ENCODE measurements at places on chromosomes 1 and 21.
A peak's percentile ranks its signal among the peaks of the same experiment; 100 is the strongest.

GRCh38 chr1:241782396-241782795 lies 65.6 kb upstream of the EXO1 start:
- DNase-seq, result no peak

DNA sequence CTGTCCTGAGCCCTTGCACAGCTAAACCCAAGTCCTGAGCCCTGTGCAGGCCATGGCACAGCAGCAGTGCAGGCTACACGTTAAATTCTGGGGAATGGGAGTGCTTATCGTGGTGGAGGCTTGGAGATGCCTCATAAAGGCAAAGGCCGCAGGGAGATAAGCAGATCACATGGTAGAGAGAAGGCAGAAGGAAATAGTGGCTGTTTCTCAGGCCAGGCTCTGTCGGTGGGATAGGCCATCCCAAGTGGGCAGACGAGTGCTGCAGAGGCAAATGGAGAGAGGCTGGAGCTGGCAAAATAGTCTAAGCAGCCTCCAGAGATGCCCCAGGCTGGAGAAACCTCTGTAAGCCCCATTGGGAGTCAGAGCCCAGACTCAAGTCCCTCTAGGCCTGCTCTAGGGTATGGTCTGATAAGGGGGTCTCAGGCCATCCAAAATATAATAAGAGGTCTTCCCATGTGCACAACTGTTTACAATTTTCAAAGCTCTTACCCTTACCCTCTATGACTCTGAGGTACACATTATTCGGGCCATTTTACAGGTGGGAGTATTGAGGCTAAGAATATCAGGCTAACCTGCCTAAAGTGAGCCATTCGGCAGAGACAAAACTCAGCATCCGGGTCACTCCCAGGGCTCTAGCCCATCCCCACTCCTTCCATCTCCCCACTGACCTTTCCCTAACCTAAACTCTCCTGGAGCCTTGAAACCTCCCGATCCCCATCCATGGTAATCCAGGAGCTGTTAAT lies 79.6 kb downstream of the NKAIN1 start:
- DNase-seq, result no peak

DNA sequence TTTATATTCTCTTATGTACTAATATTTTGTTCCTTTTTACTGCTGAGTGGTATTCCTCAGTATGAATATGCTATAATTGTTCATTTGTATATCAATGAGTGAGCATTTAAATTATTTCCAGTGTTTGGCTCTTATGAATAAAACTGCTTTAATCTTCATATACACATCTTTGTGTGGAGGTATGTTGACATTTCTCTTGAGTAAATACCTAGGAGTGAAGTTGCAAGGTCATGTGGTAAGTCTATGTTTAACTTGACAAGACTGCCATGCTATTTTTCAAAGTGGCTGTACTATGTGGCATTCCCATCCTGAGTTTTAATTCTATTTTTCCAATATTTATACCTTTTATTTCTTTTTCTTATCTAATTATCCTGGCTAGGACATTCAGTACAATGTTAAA lies 124.2 kb downstream of the ADSS2 start:
- DNase-seq, result no peak

GRCh38 chr1:236509647-236510401 lies 14.0 kb upstream of the LGALS8 start:
- no peak for DNase-seq

DNA sequence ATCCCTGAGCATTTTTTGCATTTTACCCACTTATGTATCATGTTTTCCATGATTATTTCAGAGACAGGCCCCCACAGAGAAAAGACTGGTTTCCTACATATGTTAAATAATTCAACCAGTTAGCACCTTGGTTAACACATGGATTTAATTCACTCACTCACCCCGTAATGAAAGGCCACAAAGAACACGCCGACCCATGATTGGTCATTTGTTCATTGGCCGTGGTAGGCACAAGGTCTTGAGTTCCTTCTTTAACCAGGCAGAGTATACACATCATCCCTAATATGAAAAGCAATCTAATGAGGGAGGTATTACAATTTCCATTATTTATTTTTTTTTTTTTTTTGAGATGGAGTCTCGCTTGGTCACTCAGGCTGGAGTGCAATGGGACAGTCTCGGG lies 50.6 kb downstream of the RPS6KA1 start:
- no peak for DNase-seq

GRCh38 chr1:151934048-151934493 lies 24.8 kb upstream of the THEM4 start:
- peak; percentile 67 for DNase-seq

DNA sequence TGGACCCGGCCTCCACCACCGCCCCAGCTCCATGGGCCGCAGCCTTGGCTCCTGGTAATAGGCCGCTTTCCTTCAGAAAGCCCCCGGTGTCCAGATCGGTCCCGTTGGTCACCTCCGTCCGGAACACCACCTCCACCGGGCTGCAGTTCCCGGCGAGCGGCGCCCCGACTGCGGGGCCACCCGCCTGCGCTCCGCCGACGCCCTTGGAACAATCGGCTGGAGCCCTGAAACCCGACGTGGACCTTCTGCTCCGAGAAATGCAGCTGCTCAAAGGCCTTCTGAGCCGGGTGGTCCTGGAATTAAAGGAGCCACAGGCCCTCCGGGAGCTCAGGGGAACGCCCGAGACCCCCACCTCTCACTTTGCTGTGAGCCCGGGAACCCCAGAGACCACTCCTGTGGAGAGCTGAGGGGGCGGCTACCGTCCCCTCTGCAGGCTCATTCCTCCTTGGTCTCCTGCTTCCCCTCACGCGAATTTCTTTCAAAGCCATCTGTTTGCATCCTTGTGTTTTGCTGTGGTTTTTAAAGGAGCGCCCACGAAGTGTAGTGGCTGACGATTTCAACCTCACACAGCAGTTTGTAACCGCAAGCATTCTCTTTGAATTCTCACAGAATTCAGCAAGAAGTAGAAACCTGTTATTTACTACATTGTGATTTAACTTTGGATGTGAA lies 6.0 kb downstream of the FCRLB start:
- DNase-seq, result peak; percentile 16

GRCh38 chr1:150474869-150475268 lies 12.3 kb upstream of the TARS2 start:
- no peak for DNase-seq

DNA sequence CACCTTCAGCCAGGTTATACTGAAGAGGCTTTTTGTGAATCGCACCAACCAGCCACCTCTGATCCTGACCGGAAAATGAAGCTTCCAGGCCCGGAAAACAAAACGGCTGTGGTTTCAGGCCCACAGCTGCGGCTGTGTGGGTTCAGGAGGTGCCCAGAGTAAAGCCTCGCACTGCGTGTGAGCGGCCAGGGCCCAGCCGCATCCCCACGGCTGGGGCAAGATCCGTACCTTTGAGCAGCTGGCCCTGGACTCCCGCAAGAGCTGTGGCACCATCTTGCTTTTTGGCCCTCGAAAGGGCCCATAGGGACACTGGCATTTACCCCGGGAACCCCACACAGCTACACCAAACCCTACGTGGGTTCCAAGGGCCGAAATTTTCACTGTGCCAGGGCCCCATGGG lies 63.0 kb downstream of the GLUL start:
- no peak for DNase-seq

DNA sequence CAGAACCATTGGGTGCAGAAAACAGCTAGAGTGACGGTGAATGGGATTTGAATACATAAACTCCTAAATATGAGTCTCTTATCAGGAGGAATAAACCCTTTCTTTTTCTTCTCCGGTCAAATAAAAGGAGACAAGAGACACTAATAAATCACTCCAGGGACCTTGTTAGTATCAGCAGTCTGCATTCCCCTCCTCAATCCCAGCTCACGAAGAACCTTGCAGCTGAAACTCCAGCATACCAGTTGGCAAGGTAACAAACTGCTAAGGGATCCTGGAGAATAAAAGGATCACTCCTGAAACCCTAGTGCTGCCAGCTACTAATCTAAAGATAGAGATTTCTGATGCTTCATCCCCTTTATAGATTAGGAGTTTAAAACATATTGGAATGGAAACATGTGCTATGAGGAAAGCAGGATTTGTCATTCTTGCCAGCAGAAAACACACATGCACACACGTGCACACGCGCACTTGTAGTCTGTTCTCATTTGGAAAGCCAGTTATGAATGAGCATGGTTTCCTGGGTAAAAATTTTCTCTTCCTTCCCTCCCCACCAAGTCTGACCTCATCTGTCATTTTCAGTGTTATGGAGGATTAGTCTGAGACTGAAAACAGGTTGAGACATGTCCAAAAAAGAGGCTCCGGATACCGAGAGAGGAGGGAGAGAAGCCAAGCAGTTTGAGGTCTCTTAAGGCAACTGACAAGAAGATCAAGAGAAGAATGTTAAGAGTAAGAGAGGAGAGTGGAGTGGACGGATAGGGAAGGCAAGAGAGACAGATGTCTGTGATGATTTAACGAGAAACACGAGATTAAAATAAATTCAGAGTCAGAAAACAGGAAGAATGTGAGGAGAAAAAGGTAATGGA lies 10.9 kb downstream of the IER5 start:
- DNase-seq, result no peak

DNA sequence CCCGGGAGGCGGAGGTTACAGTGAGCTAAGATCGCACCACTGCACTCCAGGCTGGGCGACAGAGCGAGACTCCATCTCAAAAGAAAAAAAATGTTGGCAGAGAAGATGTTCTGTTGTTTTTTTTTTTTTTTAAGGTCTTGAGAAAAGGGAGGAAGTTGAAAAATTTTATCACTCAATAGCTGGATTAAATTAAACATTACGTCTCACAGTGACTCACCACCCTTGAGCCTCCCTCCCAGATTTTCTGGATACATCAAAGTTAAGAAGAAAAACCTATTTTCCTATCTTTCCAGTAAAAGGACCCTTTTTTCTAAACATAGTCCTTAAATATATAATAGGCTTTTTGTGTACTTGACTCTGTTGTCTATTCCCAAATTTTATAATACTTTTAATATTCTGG lies 35.5 kb downstream of the IFNAR1 start:
- DNase-seq, result no peak

DNA sequence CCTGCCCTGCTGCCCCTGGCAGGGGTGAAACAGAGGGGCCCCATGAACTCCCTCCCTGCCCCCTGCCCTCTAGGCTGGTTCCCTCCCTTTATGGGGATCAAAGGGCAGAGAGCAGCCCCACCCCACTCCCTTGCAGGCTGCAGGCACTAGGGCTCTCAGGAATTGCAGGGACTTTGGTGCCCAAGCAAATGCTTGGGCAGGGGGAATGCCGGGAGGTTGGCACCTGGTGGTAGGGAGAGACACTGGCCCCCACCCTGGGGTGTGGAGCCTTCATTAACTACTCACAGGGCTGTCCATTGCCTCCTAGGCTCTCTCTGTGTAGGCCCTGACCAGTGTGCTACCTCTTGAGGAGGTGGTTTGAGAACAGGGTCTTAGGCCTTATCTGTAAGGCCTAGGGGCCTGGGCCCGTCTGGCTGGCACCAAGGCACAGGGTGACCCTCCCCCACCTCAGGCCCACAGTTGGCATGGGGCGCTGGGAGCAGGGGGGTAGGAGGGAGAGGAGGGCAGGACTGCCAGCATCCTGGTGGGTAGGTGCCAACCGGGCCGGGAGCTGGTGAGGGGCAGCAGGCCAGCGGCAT lies 4.7 kb downstream of the ZBTB7B start:
- no peak for DNase-seq

- peak; percentile 73 for DNase-seq
Measured at GRCh38 chr1:35707601-35708440, 10.9 kb downstream of the C1orf216 start.

- DNase-seq, result no peak
Measured at GRCh38 chr1:214317300-214317699, 36.3 kb downstream of the SMYD2 start.

DNA sequence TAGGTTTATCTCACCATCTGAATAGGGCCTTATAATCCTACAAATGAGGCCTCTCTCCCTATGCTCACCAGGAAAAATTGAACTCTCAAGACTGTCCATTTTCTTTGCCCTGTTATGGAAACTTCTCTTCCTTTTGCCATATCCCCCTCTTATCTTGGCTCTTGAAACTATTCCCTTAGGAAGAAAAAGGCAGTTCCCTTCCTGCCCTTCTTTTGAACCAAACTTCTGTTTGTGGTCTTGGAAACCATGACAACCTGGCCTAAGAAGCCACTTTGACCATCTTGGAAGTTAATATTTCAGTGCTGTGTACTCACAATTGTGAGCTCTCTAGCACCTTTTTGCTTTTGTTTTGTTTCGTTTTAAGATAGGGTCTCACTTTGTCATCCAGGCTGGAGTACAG lies 40.0 kb downstream of the ATP2B4 start:
- no peak for DNase-seq

DNA sequence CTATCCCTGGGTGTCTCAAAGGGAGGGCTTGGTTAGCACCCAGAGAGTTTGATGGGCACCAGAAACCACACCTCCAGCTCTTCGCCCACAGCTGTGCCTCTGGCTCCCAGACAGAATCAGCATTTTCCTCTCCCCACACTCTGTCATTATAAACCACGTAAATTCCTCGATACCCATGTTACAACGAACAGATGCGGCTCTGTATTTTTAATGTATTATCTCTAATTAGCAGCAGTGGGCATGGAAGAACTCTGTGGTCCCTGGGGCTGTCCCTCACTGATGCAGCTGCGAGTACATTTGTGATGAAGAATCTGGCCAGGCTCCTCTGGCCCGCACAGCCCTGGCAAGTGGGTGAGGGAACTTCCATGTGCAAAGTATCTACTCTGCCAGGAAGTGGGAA lies 10.8 kb downstream of the HMGB4 start:
- no peak for DNase-seq

GRCh38 chr1:34370748-34371147 lies 194.0 kb downstream of the C1orf94 start:
- DNase-seq, result no peak

DNA sequence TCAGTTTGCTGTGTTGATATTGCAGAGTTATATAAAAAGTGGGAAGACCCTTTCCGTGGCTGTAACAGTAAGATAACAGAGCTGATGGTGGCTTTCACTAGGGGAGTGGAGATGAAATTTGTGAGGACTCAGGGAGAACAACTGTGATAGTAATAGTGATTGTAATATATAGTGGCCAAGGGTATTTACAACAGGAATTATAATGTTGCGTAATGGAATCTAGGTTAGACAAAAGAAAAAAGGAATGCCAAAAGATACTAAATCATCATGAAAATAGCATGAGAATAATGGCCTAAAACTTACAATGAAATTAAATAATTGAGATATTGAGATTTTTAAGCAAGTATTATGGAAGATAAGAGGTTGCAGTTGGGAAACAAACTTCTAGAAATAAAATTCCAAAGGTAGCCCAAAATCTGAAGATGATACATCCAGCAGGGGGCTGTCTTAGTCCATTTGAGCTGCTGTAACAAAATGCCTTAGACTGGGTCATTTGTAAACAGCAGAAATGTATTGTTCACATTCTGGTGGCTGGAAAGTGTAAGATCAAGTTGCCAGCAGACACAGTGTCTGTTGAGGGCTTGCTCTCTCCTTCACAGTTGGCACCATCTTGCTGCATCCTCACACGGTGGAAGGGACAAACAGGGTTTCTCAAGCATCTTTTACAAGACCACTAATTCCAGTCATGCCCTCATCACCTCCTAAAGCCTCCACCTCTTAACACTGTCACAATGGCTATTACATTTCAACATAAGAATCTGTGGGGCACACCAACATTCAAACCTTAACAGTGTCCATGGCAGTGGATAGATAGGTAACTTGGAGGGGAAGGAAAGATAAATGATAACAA lies 711.2 kb downstream of the MRPL39 start:
- peak; percentile 83 for DNase-seq

Measured in SK-N-DZ (cell line).